Karpas-422 (cell line): ENCODE measurements at places on chromosomes 5 and 9.

GRCh38 chr9:87765521-87765920 lies 39.6 kb downstream of the CTSL start:
- no peak for DNase-seq

- no peak for DNase-seq
Observed at GRCh38 chr9:111250875-111251842, 78.9 kb downstream of the OR2K2 start.

GRCh38 chr9:38233343-38233742 lies 159.2 kb upstream of the ALDH1B1 start:
- no peak for DNase-seq

DNA sequence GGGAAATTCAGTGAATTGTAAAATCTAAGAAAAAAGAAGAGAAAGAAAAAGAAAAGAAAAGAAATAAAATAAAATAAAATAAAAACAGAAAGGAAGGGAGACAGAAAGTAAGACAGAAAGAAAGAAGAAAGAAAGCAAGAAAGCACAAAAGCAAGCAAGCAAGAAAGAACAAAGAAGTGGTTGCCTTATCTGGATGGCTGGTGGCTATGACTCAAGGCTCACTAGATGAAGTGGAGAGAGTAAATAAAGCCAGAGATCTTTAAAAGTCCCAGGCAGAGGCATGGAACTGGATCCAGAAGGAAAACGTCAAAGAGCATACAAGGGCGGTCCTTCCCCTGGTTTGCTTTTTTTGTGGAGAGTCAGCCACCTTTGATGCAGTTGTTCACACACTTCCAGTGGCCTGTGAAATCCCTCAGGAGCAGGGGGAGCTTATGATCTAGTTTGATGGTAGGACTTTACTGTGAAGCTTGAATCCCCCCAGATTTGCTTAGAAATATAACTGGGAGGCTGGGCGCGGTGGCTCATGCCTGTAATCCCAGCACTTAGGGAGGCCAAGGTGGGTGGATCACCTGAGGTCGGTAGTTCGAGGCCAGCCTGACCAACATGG lies 176.7 kb upstream of the HMHB1 start:
- no peak for DNase-seq

DNA sequence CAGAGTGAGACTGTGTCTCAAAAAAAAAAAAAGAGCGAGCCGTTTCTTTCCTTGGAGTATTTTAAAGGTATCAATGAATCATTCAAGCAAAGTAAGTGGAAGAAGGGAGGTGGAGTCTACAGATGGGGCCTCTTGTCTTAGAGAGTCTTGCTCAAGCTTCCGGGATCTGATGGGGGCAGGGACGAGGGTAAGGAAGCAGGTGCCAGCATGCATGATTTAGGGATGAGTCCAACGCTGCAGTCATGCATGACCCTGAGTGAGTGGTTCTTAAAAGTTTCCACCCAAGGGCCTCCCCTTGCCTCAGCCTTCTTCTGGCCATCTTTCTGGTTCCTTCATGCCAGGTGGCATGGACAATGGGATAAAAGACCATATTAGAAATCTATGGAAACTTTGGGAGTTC lies 79.6 kb downstream of the MYO10 start:
- no peak for DNase-seq

GRCh38 chr5:56876327-56876726 lies 33.1 kb upstream of the SETD9 start:
- DNase-seq, result no peak
